Iris pigment epithelial cell (primary cell): ENCODE measurements at places on chromosomes 13 and 19.
A peak's percentile ranks its signal among the peaks of the same experiment; 100 is the strongest.

DNA sequence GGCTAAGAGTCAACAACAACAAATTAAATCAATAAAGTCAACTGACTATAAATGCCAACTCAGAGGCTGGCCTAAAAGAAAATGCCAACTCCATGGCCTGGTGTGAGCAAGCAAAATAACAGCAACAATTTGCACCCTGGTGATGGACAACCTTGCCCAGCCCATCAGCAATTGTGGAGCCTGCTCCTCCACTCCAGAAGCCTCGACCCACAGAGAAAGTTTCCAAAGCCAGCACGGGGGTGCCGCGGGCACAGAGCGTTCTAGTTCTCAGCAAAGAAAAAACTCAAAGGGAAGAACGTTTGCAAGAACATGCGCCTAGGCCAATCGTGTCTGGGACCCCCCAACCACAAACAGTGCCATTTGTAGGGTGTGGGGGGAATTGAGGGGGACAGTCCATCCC, 11.3 kb downstream of the EPS15L1 start:
- DNase-seq = no peak

DNA sequence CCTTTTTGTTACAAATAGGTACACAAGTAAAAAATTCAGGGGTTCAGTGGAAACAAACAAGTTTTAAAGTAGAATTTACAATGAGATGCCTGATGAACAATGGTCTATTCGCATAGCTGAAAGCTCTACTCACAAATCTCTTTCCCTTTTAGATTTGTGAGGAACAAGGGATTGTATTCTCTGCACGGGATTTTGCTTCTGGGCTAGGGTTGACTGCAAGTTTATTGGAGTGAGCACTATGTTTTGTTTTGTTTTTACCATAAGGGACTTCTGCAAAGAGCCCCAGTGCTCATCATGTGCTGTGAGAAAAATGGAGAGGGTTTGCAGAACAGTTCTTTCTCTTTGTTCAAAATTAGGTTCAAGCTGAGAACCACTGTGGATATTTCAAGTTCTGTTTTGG, 160.5 kb downstream of the DLEU7 start:
- no peak for DNase-seq

- no peak for DNase-seq
Observed at GRCh38 chr13:96785986-96786385, 208.3 kb downstream of the OXGR1 start.

DNA sequence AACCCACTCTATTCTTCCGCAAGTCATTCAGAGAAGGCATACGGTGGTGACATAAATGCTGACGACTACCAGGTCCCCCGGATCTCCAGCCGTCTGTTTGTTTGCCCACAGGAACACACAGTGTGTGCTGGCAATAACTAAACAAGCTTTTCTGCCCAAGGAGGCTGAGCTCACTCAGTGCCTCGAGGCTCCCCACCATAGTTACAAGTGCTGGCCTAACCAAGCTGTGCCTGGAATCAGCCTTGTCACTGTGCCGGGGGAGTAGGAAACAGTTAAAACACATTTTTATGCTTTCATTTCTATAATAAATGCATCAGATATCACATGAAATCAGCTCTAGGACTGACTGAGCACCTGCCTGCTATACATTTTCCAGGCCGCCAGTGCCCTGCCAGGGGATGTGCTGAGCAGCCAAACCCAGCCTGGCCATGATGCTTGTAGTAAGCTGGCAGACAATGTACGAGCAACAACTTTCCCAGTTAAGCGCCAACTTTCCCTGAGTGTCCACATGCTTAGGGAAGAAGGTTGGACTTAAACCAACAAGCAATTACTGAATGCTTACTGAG, 28.1 kb downstream of the BRD4 start:
- DNase-seq = no peak

DNA sequence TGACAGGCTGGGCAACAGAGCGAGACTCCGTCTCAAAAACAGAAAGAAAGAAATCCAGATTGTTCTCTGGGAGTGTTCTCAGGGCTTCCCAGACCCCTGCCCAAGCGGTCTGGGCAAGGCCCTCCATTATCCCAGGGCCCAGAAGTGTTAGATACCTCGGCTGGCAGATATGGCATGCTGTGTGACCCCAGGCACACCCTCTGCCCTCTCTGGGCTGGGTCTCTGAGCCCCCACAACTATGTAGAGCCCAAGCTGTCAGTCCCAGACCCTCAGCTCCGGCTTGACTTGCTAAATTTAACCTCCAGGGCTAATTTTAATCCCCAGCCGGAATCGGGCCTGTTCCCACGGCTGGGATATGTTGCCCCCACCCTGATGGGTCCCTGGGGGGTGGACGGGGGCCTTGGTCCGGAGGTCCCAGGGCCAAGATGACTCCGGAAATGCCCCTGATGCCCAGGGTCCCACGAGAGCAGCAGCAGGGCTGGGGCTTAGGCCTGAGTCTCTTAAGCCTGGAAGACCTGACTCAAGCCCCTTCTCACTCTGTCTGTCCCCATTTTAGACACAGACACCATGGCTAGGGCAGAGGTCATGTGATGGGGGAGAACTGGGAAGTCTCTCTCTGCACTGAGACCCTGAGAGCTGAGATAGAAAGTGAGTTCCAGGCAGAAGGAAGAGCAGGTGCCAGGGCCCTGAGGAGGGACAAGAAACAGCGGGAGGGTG, 14.5 kb upstream of the TMEM161A start:
- no peak for DNase-seq

GRCh38 chr13:31436478-31436877, 236.7 kb downstream of the B3GLCT start:
- no peak for DNase-seq

DNA sequence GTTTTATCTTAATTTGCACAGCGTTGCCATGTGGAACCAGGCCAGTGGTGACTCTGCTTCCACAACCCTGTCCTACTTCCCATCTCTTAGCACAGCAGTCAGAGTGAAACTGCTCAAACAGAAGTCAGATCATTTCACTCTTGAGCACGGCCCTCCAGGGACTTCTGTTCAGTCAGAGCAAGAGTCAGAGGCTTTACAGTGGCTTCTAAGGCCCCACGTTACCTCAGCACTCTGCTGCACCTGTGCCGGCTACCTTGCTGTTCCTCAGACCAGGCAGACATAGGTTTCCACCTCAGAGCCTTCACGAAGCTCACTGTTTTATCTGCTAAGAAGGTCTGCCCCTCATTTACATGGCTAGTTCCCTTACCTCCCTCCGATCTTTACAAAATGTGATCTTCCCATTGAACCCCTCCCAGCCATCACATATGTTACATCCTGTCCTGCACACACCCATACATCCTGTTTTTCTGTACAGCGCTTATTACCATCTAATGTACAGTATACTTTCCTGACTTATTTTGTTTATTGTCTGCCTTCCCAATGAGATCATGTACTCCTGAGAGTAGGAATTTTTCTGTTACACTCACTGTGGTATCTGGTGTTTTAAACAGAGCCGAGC, 41.6 kb downstream of the TM9SF2 start:
- DNase-seq = no peak

DNA sequence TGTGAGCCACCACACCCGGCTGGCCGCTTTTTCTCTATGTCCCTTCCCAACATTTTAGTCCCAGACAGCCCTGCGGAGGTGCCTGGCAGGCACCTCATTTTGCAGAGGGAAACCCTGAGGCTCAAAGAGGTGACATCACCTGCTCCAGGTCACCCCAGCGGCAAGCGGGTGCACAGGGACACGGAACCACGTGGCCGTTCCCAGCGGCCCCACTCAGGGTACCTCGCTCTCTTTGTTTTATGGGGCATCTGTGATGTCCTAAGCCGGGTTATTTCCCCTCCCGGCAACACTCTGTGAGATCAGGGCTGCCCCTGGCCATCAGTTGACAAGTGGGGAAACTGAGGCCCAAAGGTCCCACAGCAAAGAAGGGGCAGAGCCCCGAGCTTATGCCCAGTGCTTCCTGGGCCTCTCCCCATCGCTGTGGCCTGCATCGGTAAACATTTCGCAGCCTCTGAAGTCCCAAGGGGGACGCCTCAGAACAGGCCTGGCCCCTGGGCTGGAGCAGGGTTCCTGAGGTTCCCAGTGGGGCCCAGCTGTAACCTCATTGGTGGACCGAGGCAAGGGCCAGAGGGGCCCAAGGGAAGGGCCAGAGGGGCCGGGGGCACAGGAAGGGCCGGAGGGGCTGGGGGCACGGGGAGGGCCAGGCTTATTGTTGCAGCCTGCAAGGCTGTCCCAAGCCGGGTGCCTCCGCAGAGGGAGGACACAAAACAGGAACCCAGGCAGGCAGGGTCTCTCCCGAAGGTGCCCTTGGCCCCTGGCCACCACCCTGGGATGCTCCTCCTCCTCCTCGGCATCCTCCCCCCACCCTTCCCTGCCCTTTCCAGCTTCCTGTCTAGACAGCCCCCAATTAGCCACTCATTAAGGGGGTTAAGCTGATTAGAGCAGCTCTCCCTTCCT, 39.0 kb downstream of the SMIM24 start:
- no peak for DNase-seq

GRCh38 chr19:16797876-16798275, 31.3 kb upstream of the SIN3B start:
- DNase-seq = no peak

DNA sequence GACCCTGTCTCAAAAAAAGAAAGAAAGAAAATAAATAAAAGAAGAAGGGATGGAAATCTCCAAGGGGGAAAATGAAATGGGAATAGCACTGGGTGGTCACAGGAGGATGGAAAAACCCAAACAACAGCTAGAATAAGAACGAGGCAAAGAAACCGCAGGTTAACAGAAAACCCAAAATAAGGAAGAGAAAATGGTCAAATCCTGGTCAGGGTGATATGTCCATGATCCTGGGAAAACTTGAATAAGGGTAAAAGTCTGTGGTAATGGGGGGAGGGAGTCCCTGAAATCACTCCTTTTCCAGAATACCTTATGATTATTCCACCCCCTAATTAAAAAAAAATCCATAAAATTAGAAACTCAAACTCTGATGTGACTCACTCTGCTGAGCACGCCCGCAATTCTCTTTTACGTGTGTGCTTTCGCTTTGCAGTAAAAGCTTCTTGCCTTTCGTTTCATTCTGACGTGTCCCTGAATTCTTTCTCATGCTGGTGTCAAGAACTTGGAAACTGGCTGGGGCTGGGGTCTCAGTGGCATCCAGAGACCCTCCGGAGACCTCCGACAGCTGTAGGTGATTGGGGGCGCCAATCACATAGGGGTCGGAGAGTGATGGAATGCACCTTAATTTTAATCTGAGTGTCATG, 4.3 kb upstream of the NAXD start:
- no peak for DNase-seq

DNA sequence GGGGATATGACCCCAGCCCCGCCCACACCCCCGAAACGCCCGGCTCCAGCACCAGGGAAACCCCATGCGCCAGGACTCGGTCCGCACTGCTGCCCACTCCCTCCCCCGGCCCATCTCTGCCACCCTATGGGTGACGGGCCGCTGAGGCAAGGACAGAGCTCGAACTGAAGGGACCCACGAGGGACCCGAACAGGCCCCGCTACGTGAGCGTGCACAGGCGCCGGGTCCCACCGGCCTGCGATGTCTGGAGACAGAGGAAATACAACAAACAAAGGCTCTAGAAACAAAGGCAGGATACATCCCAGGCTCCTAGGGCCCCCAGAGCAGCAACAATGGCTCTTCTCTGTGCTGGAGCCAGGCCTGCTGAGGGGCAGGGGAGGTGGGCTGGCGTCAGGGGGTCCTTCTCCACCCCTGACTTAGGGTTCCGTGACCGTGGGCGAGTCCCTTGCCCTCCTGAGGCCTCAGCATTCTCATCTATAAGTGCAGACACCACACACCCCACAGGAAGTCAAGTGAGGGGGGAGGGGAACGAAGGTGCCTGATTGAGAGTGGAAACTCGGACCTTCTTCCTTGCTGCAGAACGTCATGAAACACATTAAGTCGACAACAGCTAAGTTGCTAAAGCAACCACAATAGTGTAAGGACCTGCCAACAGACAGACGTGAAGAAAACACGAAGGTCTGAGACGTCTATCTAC, 3.1 kb downstream of the ABHD17A start:
- no peak for DNase-seq

GRCh38 chr13:36758345-36758744, 60.7 kb upstream of the RFXAP start:
- no peak for DNase-seq

DNA sequence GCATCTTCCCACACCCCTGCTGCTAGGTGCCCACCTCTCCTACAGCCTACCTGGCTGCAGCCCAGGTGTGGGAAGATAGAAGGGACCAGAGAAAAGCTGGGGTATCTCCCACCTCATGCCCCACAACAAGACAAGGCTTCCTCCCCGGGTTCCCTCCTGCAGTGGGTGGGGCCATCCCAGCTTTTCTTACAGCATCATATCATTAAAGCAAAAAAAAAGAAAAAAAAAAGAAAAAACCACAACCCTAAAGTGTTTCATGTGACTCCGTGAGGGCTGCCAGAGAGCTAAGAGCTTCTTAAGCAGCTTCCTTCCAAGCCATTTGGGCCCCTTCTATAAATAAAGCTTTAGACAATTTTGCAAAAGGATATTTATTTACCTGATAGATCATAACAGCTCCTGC, 455.4 kb upstream of the TSHZ3 start:
- no peak for DNase-seq

- no peak for DNase-seq
Observed at GRCh38 chr19:1987197-1988187, 28.0 kb downstream of the BTBD2 start.

DNA sequence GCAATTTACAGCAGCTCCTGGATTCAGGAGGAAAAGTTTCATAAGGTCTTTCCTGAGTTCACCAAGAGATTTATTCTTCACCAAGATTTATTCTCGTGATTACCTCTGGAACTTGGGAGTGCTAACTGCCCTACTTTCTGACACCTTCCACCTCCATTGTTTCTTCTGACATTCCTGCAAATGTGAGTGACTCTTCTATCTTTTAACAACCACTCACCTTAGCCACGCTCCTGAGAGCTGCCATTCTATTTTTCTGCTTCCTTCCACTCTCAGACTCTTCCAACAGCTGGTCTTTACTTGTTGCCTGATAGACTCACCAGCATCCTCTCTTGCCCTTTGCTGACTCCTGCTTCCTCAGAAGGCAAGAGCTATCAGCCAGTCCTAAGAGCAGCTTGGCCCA, 11.5 kb upstream of the CBY2 start:
- no peak for DNase-seq

DNA sequence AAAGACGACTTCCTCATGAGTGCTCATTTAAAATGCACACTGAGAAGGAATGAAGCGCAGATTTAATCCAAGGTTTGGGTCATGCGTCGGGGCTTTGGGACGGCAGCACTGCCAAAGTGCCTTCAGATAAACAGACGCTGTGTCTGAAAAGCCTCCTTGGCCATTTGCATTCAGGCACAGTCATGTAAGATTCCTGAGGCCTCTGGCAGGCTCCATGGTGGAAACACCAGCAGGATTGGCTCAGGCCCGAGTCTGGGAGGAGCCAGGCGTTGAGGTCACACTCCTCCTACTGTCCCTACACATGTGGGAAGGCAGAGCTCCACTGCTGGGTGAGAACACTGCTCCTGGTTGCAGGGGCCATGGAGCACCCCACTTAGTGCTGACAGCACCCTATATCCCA, 113.3 kb upstream of the KL start:
- peak; percentile 53 for DNase-seq
